ENCODE measurements at places on chromosomes 1 and 21.
A peak's percentile ranks its signal among the peaks of the same experiment; 100 is the strongest.

DNA sequence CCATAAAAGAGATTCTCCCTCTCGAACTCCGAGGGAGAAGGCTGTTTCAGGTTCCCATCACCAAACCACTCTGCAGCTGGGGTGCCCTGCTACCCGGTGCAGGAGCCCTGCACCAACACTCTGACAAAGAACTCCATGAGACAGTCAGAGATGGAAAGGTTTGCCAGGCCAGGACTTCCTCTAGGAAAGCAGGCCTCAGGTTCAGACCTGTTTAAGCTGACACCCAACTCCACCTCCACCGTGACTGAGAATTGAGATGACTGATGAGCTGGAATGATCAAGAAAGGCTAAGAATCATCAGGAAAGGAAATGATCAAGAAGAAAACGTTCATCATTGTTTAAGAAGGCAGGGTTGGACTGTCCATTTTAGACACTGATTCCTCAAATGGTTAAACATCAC, 46.2 kb upstream of the KCNE1 start:
- no peak for DNase-seq

DNA sequence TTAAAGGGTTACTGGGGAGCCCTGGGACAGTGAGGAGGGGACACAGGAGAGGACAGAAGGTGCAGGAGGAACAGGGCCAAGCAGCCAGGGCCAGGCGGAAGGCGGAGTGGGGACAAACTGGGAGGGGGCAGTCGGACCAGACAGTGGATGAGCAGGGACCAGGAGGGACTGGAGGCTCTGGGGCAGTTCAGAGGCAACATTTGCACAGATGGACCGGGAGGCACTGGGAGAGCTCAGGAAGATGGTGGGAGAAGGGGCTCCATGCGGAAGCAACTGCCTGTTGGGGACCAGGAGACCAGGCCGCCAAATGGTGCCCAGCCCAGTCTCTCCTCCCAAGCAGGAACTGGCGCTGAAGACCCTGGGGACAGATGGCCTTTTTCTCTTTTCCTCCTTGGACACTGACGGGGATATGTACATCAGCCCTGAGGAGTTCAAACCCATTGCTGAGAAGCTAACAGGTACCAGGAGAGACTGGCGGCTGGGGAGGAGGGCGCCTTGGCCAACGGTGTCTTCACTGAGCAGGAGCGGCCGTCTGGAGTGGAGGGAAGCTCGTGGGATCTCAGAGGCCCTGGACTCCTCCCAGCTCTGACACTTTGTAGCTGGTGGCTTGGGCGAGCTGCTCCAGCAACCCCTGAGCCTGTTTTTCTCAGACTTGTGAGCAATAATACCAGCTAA, 847 bp downstream of the SELENON start:
- DNase-seq = no peak

DNA sequence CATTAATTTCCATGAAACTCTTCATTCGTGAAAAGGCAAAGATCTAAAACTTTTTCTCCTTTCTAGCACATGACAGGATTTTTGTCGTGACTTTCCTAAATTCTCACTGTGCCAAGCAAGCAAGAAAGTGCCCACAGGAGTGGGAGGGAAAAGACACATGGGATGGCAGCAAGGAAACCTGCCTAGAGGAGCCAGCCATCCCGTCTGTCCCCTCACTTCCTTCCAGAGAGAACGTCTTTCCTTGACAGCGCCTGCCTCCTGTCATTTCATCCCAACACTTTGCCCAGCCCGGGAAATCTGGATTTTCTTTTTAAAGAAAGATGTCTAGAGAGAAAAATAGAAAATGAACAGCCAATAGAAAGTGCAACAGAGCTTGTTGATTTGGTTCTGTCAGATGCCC, 200.6 kb upstream of the PTBP2 start:
- no peak for DNase-seq

DNA sequence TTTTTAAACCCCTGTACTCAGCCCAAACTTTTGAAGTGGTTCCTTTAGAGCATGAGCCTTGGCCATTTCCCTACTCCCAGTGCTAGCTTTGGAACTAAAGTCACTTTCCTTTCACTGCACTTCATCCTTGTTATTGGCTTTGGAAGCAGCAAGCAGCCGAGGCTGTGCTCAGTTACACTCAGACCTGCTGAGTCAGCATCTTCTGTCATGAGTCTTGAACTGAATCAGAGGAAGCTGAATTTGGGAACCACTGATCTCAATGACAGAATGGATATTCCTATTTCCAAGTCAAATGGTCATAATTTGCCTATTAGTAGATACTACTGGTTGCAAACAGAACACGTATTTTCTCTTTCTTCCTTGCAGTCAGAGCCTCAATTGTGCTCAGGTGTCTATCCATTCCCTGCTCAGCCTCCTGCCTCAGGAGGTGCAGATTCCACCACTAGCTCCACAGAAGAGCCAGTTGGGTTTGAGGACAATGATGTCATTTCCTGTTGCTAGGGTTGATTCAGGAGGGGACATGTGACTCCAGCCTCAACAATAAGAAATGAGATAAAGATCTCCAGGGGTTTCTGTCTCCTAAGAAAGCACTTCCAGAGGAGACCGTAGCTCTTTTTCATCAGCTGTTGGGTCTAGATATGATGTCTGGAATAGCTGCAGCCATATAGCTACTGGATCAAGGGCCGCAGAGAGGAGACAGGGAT, 44.9 kb upstream of the NTPCR start:
- no peak for DNase-seq

GRCh38 chr1:203475012-203475981, at the start of gene PRELP:
Gene PRELP (plus strand): TSS chr1:203475806. CDS start chr1:203483185, 7,379 bp downstream.
- no peak for DNase-seq

GRCh38 chr1:231274119-231274825, 33.3 kb downstream of the GNPAT start:
- DNase-seq = peak; percentile 3

DNA sequence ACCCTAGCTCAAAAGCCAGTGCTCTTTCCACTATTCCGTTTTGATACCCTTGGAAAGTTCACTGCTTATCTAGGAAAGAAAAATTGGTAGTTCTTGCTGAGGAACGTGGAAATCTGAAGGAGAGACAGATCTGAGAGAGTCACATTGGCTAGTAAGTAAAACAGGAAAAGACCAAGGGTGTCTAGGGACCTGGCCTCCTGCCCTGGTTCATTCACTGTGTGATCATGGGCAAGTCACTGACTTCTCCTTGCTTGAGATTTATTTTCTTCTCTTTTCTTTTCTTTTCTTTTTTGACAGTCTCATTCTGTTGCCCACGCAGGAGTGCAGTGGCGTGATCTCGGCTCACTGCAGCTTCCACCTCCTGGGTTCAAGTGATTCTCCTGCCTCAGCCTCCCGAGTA, 90.8 kb downstream of the NFIA start:
- DNase-seq = no peak

- DNase-seq = no peak
Observed at GRCh38 chr1:7640920-7641585, 130.0 kb upstream of the VAMP3 start.

DNA sequence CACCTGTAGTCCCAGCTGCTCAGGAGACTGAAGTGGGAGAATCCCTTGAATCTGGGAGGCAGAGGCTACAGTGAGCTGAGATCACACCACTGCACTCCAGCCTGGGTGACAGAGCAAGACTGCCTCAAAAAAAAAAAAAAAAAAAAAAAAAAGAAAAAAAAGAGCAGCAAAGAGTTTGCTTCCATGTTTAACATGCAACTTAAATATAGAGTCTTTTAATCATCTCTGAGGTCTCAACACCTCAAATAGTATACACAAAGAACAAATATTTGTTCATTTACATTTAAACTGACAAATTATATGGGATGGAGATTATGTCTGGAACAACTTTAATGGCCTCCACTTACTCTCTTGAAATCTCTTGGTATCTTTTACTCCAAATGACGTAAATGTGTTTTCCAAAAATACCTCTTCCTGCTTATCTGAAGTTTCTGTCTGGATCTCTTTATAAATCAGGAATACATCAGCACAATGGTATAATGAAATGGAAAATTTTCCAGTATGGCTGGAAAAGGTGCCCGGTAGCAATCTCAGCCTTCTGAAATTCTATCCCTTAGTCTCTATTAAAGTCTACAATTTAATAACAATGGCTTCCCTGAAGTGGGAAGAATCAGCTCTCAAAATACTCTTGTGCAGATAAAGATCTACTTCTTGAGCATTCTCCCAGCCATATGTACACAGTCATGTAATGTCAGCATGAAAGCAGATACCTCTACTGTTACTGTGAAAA, 258.5 kb downstream of the OMA1 start:
- no peak for DNase-seq

GRCh38 chr1:50332941-50333594, 90.2 kb downstream of the DMRTA2 start:
- peak; percentile 48 for DNase-seq

- no peak for DNase-seq
Observed at GRCh38 chr1:85609976-85610375, 29.4 kb downstream of the CCN1 start.

GRCh38 chr1:50415235-50416149, 7.8 kb downstream of the DMRTA2 start:
- DNase-seq = no peak

DNA sequence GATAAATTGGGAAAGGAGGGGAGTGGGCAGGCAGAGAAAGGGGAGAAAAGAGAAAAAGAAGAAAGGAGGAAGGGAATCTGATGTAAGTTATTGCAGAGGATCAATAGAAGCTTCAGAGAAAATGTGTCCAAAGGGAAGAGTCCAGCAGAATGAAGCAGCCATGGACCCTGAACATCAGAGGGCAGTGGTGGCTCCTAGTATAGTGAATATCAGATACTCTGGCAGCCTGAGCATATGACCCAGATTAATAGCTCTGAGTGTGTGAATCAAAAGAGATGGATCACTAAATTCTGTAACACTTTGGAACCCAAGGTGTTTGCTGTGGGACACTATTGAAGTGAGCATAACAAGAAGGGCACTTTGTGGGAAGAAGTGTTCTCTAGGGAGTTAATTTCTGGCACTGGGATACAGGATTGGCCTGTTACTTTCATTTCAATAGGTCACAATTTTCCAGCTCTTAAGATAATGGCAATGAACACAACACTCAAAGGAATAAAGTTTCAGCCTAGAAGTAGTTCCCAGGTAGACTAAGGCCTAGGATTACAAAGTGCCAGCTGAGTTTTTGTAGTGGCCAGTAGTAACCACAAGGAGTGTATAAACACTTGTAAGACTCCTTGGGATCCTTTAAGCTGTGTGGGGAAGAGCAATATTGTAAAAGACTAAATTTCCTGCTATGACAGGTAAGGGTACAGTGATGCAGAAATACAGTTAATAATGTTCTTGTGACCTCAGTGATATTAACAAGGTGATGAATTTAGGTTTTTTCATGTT, 164.5 kb upstream of the BEND5 start:
- DNase-seq = no peak

GRCh38 chr1:184553845-184554244, 167.0 kb downstream of the C1orf21 start:
- no peak for DNase-seq

DNA sequence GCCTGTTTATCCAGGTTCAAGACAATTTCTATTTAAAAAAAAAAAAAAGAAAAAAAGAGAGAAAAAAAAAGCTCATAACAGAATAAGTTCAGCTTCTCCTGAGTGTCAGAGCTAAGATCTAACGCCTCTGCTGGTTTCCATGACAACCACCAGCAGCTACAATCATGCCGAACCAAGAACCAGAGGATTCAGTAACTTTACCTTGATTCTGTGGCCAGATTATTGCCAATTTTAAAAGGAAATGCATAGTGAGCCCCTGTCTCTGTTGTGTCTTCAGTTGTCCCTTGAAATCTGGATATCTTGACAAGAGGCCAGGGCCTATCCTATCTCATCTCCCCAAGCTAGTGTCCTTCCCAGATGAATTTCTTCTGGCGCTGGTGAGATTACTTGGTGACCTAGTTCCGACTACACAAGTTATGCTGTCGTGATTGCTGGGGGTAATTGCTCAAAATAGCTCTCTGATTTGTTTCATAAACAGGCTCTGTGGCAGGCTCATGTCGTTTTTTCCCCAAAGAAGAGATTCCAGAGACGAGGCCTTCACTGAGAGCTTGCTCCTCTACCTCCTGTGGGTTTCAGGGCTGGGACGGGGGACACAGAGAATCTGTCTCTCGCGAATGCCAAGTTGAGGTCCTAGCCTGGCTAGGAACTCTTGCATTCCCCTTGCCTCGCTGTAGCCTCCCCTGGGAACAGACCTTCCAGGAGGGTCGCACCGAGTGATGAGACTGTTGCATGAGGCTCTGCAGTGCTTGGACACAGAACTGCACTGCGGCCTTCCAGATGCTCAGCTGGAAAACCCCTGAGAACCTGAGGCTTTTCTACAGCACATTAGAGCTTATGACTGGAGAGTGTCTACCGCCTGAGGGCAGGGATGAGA, 32.4 kb upstream of the SCCPDH start:
- DNase-seq = no peak

- peak; percentile 58 for DNase-seq
Observed at GRCh38 chr1:43329995-43330751, 7.4 kb upstream of the MPL start.

DNA sequence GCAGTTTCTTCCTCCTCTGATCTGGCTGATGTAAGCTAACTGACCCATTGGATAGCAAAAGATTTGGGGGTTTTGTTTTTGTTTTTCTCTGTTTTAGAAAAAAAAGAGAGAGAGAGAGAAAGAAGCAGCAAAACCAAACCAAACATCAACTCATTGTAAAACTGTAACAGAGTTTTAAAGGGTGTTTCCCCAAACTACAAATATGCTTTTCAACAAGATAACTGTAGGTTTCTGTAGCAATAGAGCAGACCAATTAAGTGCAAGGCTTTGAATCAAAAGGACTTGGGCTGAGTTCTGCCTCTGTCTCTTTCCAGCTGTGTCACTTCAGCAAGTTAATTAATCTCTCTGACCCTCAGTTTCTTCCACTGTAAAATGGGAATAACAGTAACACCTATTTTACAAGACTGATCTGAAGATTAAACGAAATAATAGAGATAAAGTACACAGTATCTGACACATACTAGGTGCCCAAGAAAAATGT, 44.5 kb downstream of the RRAGC start:
- no peak for DNase-seq

- no peak for DNase-seq
Observed at GRCh38 chr1:18444563-18444962, 36.2 kb upstream of the KLHDC7A start.

GRCh38 chr1:80441664-80442063, 1359.1 kb upstream of the ADGRL2 start:
- DNase-seq = no peak

- DNase-seq = no peak
Observed at GRCh38 chr1:58732087-58732775, 32.4 kb upstream of the MYSM1 start.

- peak; percentile 17 for DNase-seq
Observed at GRCh38 chr1:167935216-167936067, 1.0 kb upstream of the DCAF6 start.

- DNase-seq = no peak
Observed at GRCh38 chr21:33816174-33816573, 99.4 kb downstream of the ATP5PO start.

DNA sequence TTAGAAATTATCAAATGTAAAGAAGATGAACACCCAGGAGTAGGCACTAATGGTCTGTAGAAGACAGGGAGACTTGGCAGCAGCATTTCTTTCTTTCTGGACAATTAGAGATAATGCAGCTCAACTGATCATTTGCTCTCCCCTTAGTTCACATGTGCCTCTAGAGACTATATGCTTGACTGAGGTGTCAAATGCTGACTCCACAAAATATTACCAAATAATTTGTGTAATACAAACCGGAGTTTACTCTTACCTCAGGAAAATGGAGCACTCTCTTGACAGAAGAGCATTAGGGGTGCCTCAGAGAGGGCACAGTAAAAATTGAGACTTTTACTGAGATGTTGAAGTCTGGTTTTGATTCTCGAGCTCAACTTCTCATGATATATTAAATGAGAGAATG, 131.8 kb downstream of the ATP6V1G3 start:
- DNase-seq = no peak

GRCh38 chr1:163361123-163361934, 39.6 kb downstream of the NUF2 start:
- DNase-seq = no peak

All from stimulated activated CD4-positive, alpha-beta T cell treated with anti-CD3 and anti-CD28 coated beads, Interleukin-4, amount 100 ng/mL, for 48 hours (primary cell).